Activated CD4-positive, alpha-beta memory T cell treated with anti-CD3 and anti-CD28 coated beads, Interleukin-2, amount 10 ng/mL, durations not matched to agents 7 days and 5 days (primary cell): ENCODE measurements at places on chromosomes 7 and 10. TPM values are rescaled to one million over a fixed set of nuclear protein-coding genes. Genes with fewer than 3 reads are reported as not detected.

The GDF10 gene
- not detected for total RNA-seq

The CALHM3 gene
- 0.48 TPM for total RNA-seq

The ANKRD26 gene
- 6.1 TPM for total RNA-seq

The FAM131B gene
- 1.2 TPM for total RNA-seq

The ATP6V1F gene
- total RNA-seq = 140 TPM

The DYNC1I1 gene
- total RNA-seq = not detected

The EN2 gene
- total RNA-seq = not detected

The HMX3 gene
- not detected for total RNA-seq

The FXYD4 gene
- not detected for total RNA-seq

The SP8 gene
- total RNA-seq = not detected

The CLDN3 gene
- not detected for total RNA-seq

The CRTAC1 gene
- not detected for total RNA-seq

The MYOF gene
- total RNA-seq = 10.8 TPM

- no peak overlapping the region for H3K4me3 ChIP-seq
- no peak overlapping the region for H3K27ac ChIP-seq
- H3K36me3 ChIP-seq = no peaks in the 10 kb centered on the region
- no peaks in the 10 kb centered on the region for H3K4me1 ChIP-seq
Observed at GRCh38 chr10:121437596-121437995, 160.6 kb downstream of the FGFR2 start.

GRCh38 chr10:110260746-110261477 lies 43.8 kb downstream of the SMNDC1 start:
- no peak overlapping the region for H3K4me3 ChIP-seq
- no peak overlapping the region for H3K27ac ChIP-seq
- no peaks in the 10 kb centered on the region for H3K4me1 ChIP-seq
- peaks cover 8% of the 10 kb centered on the region for H3K36me3 ChIP-seq

- H3K27ac ChIP-seq = no peak overlapping the region
- H3K4me3 ChIP-seq = no peak overlapping the region
- no peaks in the 10 kb centered on the region for H3K27me3 ChIP-seq
- H3K36me3 ChIP-seq = peaks cover 42% of the 10 kb centered on the region
- DNase-seq = no peak
Observed at GRCh38 chr10:49457686-49458085, 61.8 kb upstream of the DRGX start.

DNA sequence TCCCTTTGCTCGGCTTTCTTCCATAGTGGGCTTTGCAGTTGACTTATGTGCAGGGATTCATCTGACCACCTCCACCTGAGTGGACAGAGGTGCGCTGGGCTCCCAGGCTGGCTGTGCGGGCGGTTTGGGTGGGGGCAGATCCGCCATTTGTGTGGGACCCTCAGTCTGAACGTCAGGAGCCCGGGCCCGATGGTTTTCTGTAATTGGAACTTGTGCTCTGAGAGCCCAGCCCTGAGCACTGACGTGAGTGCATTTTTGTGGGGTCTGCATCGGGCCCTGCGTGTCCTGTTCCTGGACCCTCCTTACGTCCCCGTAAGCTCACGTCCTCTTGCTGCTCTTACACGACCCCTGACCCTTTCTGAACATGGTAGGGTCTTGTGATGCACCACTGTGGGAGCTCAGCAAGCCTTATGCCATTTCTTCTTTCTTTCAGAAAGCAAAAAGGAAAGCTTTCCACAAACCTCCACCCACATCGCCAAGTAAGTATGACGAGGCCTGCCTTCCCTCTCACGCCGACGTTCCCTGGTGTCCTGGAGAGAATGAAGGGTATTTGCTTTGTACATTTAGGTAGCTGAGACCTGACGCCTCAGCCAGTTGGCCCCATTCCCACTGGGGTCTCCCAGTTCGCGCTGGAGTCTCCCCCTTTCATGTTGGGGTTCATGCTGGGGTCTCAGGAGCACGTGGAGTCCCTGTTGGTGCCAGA lies 9.9 kb downstream of the IQCE start:
- H3K27ac ChIP-seq = no peak overlapping the region
- peaks cover 12% of the 10 kb centered on the region for H3K4me1 ChIP-seq
- no peaks in the 10 kb centered on the region for H3K27me3 ChIP-seq
- peaks cover under 1% of the 10 kb centered on the region for H3K36me3 ChIP-seq
- DNase-seq = no peak

- no peak overlapping the region for H3K27ac ChIP-seq
- peaks cover 4% of the 10 kb centered on the region for H3K27me3 ChIP-seq
Observed at GRCh38 chr10:26890956-26891355, 30.2 kb upstream of the ABI1 start.

GRCh38 chr7:70797109-70797514 lies 334.8 kb upstream of the GALNT17 start:
- no peak overlapping the region for H3K4me3 ChIP-seq
- peak overlapping the region; percentile 65 for H3K27ac ChIP-seq
- peaks cover 30% of the 10 kb centered on the region for H3K36me3 ChIP-seq
- DNase-seq = no peak
- H3K27me3 ChIP-seq = no peaks in the 10 kb centered on the region

DNA sequence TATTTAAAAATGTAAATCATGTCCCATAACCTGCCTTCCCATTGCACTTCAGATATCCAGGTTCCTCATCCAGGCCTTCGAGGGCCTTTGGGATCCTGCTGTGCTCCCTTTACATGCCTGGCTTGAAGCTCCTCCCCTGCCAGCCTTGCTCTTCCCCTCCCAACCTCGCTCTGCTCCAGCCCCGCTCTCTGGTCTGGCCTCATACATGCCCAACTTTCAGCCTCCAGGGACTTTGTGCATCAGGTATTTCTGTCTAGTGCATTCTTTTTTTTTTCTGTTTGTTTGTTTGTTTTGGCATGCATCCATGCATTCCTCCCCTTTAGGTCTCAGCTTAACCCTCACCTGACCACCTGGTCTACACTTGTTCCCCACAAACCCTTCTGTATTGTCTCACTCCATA lies 160.3 kb downstream of the SNX10 start:
- DNase-seq = no peak
- H3K4me1 ChIP-seq = no peaks in the 10 kb centered on the region
- H3K27ac ChIP-seq = no peak overlapping the region
- H3K36me3 ChIP-seq = no peaks in the 10 kb centered on the region
- H3K4me3 ChIP-seq = no peak overlapping the region

DNA sequence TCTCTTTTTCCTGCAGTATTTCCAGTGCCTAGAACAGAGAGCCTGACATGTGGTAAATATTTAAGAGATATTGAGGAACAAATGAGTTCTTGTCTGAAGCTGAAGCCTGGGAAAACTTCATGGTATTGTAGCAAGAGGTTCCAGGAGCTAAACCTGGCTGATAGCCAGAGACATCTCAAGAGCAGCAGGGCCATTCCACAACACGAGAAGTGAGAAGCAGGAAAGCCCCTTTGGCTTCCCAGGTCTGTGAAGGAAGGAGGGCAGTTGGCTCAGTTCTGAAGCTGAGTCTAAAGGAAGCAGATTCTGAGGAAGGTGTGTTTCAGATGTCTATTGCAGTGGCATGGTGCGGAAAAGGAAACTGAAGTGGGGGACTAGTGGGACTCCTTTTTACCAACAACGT lies 63.8 kb upstream of the FAM204A start:
- no peaks in the 10 kb centered on the region for H3K4me1 ChIP-seq
- no peak for DNase-seq
- H3K36me3 ChIP-seq = no peaks in the 10 kb centered on the region
- no peak overlapping the region for H3K4me3 ChIP-seq

GRCh38 chr10:49534670-49535381 lies 4.1 kb downstream of the ERCC6 start:
- H3K27ac ChIP-seq = no peak overlapping the region
- peaks cover 22% of the 10 kb centered on the region for H3K36me3 ChIP-seq
- no peak overlapping the region for H3K4me3 ChIP-seq
- DNase-seq = no peak

DNA sequence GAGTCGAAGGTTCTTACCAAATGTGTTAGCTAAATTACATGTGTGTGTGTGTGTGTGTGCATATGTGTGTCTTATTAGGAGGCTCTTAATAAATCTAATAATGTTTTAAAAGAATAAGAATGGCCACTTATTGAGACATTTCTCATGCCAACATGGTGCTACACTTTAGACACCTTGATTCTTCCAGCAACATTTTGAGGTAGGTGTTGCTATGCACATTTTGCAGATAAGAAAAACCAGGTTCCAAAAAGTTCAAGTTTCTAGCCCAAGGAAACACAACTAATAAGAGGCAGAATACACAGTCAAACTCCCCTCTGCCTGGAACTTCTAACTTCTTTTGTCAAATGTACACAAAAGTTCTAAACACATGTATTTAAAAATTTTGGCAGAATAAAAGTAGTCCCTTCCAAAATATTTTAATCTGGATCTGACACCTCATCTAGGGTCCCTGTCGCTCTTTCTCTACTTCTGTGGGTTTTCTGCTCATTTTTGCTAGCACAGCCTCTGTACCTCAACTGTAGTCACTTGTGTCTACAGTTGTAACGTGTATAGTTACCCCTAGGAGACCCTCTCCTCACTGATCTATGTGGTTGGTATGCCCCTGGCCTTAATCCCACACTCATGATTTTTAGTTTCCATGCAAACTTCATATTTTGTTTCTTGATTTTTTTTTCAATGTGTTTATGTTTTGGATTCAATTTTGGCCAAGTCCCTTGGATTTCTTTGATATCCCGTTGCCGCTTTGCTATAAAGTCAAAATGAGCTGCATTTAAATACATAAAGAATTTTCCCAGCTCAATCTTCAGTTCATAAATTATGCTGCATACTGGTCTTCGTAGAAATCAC lies 4.3 kb downstream of the ANKRD1 start:
- peaks cover 2% of the 10 kb centered on the region for H3K4me1 ChIP-seq
- no peak overlapping the region for H3K4me3 ChIP-seq
- no peak overlapping the region for H3K27ac ChIP-seq

DNA sequence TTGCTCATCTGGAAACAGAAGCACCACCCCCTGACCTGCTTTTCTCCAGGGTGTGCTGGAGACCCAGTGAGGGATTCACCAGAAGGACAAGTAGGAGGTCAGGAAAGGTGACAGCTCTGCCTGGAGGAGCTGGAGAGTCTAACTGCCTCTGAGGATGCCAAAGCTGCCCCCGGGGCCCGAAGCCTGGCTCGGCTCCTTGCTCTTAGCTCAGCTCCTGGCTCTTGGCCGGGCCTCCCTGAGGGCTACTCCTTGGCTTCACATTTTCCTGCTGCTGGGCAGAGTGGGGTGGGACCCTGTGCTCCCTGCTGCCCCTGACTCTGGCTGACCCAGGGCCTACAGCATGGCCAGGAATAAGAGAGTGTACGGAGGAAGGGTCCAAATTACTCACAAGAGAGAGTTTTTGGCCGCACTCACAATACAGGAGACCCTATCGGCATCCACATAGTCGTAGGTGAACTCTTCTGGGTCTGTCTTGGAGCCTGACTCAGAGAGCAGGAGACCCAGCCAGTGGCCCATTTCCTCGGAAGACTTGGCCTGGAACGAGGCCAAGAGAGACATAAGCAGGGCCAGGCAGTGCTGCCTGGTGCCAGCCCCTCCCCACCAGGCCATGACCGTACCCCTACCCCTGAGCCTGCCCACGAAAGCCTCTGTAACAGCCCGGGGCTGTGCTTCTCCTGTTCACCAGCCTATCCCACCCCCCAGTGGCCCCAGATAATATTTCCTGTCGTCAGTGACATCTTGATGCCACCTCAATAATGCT lies 63.1 kb downstream of the VWA2 start:
- no peak overlapping the region for H3K4me3 ChIP-seq
- no peak overlapping the region for H3K27ac ChIP-seq
- no peaks in the 10 kb centered on the region for H3K36me3 ChIP-seq
- H3K4me1 ChIP-seq = peaks cover 13% of the 10 kb centered on the region
- no peak for DNase-seq

- DNase-seq = no peak
- no peak overlapping the region for H3K27ac ChIP-seq
- no peaks in the 10 kb centered on the region for H3K36me3 ChIP-seq
- no peaks in the 10 kb centered on the region for H3K27me3 ChIP-seq
Observed at GRCh38 chr7:133863362-133864061, 263.6 kb upstream of the LRGUK start.

- H3K27ac ChIP-seq = peak overlapping the region; percentile 99
- H3K4me1 ChIP-seq = peaks cover 70% of the 10 kb centered on the region
- H3K4me3 ChIP-seq = no peak overlapping the region
Observed at GRCh38 chr7:139769066-139769465, 8.7 kb downstream of the HIPK2 start.

- no peak overlapping the region for H3K4me3 ChIP-seq
- DNase-seq = no peak
- H3K27ac ChIP-seq = no peak overlapping the region
- H3K4me1 ChIP-seq = no peaks in the 10 kb centered on the region
Observed at GRCh38 chr10:2938869-2939268, 128.5 kb upstream of the PFKP start.

- H3K27me3 ChIP-seq = peaks cover 40% of the 10 kb centered on the region
- no peak overlapping the region for H3K27ac ChIP-seq
- no peaks in the 10 kb centered on the region for H3K36me3 ChIP-seq
- no peak for DNase-seq
Observed at GRCh38 chr7:1663857-1664651, 6.0 kb upstream of the ELFN1 start.

GRCh38 chr10:86210416-86210815 lies 156.2 kb downstream of the GRID1 start:
- no peaks in the 10 kb centered on the region for H3K4me1 ChIP-seq
- H3K4me3 ChIP-seq = no peak overlapping the region
- H3K36me3 ChIP-seq = no peaks in the 10 kb centered on the region
- no peak overlapping the region for H3K27ac ChIP-seq

- H3K4me1 ChIP-seq = peaks cover 63% of the 10 kb centered on the region
- no peaks in the 10 kb centered on the region for H3K36me3 ChIP-seq
- no peak overlapping the region for H3K27ac ChIP-seq
- DNase-seq = no peak
- H3K27me3 ChIP-seq = peaks cover 10% of the 10 kb centered on the region
Observed at GRCh38 chr10:69468751-69469089, 17.5 kb downstream of the TSPAN15 start.

GRCh38 chr7:36925207-36925606 lies 200.9 kb upstream of the AOAH start:
- no peak overlapping the region for H3K27ac ChIP-seq
- DNase-seq = no peak
- H3K4me3 ChIP-seq = no peak overlapping the region
- peaks cover 58% of the 10 kb centered on the region for H3K36me3 ChIP-seq

DNA sequence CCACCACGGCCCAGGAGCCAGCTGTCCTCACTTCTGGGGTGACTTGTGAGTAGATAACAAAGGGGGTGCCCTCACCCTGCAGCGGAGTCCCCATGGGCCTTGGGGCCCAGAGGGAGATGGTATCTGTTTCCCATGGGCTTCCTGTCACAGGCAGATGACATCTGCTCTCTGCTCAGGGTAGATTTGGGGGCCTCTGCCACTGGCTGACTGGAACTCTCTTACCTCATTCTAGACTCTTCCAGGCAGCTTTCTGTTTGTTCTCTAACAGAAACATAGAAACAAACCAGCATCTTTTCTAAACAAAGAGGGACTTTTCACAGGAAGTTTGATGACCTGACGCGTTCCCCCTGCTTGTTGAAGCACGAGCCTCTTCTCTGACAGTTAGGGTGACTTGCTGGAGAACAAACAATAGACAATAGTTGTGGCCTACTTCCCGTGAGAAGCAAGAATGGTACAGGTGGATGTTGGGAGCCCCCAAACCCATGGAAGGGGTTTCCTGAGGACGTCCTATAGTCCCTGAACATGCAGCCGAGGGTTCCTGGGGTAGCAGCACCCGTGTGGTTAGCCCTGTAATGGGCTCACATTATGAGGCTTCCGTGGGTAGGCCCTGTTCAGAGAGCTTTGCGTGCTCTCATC lies 61.6 kb downstream of the GRK5 start:
- no peaks in the 10 kb centered on the region for H3K27me3 ChIP-seq
- peaks cover 11% of the 10 kb centered on the region for H3K36me3 ChIP-seq
- peak overlapping the region; percentile 0 for H3K4me3 ChIP-seq
- H3K27ac ChIP-seq = peak overlapping the region; percentile 91
- peak; percentile 78 for DNase-seq
- peaks cover 51% of the 10 kb centered on the region for H3K4me1 ChIP-seq
